ENCODE measurements at places on chromosomes 6 and 20.

DNA sequence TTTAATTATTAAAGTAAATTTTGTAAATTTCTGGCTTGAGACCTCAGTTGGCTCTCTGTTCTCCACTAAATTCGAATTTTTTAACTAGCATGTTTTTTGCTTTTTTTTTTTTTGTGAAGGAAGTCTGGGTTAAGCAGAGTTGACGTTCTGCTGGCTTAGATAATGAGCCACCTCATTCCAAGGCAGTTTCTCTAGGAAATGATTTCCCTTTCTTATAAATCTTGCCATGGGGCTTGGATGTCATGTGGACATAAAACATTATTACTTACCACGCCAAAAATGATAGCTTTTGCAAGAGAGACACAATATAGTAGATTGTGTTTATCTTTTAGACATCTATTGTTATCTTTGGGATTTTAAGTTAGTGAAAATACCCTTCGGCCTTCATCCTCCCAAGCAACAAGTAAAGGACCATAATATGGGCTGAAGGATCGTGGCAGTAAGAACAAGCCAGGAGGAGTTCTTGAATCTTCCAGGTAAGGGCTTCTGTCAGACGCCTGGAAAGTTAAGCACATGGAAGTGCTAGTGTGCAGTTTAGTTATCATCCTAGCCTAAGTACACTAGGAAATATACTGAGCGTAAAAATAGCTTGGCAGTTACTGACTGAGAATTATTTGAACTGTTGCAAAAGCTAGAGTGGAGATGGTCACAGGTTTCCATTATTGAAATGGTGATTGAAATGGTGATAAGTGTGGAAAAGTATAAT is 30.7 kb downstream of the ADGRG6 start:
- no peak for DNase-seq

GRCh38 chr20:353166-353565 is 6.3 kb downstream of the NRSN2 start:
- no peak for DNase-seq

- DNase-seq, result no peak
Observed at GRCh38 chr6:28693033-28693750, 167.5 kb downstream of the GPX5 start.

GRCh38 chr6:26349964-26350857 is 14.8 kb upstream of the BTN3A2 start:
- no peak for DNase-seq

DNA sequence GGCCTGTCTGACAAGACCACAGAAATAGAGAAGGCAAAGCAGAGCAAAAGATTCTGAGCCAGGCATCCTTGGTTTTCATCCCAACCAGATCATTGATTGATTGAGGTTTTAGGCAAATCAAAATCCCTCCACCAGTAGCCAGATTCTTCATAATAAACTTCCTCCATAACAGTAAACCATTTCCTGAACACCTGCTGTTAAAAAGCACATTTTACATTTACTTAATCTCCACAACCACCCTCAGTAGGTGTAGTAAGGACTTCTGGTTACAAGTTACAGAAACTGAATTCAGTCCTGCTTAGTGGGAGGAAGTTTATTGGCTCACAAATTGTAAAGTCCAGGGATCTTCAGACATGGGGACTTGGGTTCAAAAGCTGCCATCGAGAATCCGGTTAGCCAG is 28.3 kb downstream of the EIF2S2 start:
- no peak for DNase-seq

GRCh38 chr20:57410398-57410920 is 19.3 kb downstream of the RBM38 start:
- no peak for DNase-seq

DNA sequence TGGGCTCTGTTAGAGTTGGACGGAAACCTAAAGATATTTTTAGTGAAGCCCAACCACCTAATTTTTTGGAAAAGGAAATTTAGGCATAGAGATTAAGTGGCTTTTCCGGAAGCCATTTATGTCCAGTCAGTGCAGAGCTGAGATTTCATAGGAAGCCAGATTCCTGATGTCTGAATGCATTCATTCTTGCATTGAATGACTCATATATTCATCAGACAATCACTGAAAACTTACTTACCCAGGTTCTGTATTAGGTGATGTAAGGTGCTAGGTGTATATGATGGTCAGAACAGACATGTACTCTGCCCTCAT is 4.1 kb downstream of the SH3BGRL2 start:
- DNase-seq, result no peak

- no peak for DNase-seq
Observed at GRCh38 chr20:4795394-4795793, 73.7 kb downstream of the PRND start.

GRCh38 chr20:2210646-2211552 is 84.9 kb upstream of the TGM3 start:
- no peak for DNase-seq

GRCh38 chr6:158642097-158642601 is 2.4 kb downstream of the DYNLT1 start:
- no peak for DNase-seq

DNA sequence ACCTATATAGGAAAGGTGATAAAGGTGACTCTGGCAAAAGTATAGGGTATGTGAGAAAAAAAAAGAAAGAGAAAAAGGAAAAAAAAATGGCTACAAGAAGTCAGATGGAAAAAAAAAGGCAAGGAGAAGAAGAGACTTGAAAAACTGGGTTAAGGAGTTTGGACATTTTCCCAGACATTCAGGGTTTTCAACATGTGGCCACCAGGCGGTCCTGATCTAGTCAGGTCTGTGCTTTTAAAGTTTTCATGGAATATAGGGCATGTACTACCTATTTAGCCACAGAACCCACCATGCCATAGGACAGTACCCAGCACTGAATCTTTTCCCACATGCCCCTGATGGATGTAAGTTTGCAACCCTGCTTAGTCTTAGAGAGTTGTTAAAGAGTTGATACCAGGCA is 433.7 kb downstream of the MAFB start:
- DNase-seq, result no peak

DNA sequence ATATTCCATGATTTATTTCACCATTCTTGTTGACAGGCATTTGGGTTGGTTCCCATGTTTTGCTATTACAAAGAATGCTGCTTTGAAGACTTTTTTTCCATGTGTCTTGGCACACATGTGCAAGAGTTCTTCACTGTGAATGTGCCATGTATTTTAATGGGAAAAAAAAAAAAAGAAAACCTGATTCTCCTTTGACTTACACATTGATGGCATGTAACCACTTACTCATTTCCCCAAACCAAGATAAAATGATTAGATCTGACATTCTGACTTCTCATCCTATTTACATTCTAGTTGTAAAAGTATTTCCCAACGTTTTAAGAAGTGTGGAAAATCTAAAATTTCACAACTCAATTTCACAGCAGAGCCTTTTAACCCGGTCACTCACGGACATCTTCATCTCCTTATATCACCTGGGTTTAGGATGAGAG is 4.4 kb downstream of the CAP2 start:
- DNase-seq, result no peak

GRCh38 chr6:116562614-116563013 is 8.7 kb upstream of the RWDD1 start:
- DNase-seq, result no peak

- no peak for DNase-seq
Observed at GRCh38 chr6:132648356-132648755, 10.6 kb downstream of the TAAR1 start.

DNA sequence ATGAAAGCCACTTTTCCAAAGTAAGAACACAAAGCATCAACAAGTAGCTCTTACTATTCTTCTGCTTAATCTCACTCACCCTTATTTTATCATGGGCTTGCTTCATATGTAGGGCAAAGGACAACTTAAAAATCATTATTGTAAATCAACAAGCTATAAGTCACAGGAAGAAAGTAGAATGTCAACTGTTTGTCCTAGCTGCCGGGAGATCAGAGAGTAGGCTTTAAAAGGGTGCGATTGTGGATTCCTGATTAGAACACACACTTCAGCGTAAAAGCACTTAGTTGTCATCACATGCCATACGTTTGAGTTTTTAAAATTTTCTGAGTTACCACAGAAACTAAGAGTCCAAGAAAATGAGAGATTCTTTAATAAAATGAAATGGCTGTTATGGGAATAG is 44.4 kb upstream of the NHSL1 start:
- DNase-seq, result no peak

DNA sequence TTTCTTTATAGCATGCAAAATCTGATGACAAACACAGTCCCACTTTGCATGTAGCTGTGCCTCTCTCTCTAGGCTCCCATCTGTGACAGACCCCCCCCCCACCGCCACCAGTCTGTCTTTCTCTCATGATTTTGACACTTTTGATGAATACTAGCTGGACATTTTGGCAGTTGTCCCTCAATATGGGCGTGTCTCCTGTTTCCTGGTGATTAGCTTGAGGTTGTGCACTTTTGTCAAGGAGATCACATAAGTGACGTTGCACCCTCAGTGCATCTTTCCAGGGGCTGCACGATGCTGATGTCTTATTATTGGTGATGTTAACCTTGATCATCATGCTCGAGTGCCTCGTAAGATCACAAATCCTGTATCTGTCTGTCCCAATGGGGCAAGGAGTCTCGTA is 155.1 kb downstream of the EYA2 start:
- DNase-seq, result no peak

GRCh38 chr6:136767570-136768309 is 24.5 kb downstream of the MAP3K5 start:
- DNase-seq, result no peak
